ENCODE measurements at places on chromosomes 3 and 15.

GRCh38 chr3:129481766-129482332 is 41.8 kb downstream of the IFT122 start:
- peak; percentile 63 for DNase-seq

- no peak for DNase-seq
Measured at GRCh38 chr3:194100856-194101390, 35.0 kb upstream of the HES1 start.

DNA sequence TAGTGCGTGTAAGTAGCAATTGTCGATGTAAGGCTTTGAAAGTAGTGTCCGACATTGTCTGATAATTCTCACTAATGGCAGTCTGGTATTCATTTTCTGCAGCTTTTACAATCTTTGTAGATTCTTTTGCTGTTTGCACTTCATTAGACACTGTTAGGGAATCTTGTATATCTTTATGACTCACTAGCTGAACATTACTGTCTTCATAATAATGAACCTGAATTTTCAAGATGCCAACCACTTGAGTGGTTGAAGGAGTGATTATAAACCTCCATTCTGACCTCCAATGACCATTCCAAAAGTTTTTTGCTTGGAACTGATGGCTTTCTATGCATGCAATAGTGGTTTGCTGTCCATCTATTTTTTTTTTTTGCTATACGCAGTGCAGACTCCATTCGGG is 76.4 kb upstream of the MFGE8 start:
- no peak for DNase-seq

DNA sequence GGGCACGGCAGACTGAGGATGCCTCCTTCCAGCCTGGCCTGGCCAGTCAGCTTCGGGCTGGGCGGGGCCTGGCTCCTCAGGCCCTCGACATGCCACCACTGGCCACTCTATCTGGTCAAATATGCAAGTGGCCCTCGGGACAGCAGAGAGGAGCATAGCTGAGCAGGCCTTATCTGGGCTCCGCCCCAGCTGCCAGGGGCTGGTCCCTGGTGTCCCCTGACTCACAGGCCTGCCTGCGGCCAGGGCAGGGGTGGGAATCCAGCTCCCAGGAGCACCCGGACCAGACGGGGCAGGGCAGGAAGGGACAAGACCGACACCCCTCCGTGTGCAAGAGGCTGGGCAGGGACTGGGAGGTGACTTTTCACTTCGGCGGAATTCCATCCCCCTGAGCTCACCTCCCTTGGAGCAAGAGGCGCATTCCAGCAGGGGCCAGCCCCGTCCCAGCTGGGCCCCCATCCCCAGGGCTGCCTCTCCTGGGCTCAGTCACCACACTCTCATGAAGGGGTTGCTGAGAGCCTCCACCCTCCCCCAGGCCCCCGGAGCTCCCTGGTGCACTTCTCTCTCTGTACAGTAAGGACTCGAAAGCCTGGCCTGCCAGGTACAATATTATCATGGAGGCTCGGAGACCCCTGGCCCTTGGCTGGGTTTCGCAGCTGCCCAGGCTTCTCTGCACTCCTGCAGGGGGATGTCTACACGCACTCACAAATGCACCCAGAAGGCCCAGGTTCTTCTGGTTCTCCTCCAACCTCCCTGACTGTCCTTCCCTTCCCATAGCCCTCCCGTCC is 29.5 kb downstream of the WNT7A start:
- no peak for DNase-seq

DNA sequence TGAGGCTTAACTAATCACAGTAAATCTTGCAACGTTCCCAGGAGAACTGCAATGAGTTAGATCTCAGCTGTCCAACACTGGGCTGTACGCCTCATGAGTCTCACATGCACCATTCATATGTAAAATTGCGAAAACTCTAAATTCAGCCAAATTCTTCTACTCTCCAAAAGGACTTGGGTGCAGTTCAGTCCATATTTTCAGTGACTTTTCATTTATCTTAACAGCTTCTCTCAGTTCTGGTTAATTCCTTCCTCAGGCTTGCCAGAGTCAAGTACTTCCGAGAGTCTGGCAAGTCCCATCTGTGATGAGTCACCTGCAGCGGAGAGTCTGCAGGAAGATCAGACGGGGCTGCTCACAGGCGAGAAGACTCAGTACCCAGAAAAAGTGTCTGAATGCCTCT is 11.5 kb downstream of the CCDC80 start:
- DNase-seq: peak; percentile 93

- no peak for DNase-seq
Measured at GRCh38 chr3:67998281-67998680, 343.9 kb upstream of the SUCLG2 start.

DNA sequence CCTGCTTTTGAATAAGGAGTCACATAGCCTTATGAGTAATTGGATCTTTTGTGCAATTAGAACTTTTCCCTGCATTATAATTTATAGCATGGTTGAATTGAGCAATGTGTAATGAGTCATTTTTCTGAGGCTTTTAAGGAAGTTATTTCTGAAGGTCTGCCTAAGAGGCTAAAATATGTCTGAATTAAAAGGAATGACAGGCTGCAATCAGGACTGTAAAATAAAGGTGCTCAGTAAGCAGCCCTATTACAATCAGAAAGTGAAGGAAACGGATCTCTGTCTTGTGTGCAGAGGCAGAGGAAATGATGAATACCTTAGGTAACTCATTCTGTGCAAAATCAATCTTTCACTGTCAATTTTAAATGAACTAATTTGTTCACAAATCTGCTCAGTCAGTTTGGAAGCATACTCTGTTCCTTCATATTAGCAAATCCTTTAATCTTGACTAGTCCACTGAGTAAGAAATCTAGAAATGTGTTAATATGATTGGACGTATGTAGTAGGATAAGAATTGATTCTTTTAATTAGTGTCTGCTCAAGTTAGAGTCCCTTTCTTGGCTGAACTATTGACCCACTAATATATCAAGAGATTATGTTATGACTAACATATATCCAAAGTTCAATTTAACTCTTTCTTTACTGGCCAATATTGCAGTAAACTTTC is 290.1 kb downstream of the ZIC1 start:
- DNase-seq: no peak

- DNase-seq: no peak
Measured at GRCh38 chr3:87269723-87270122, 6.7 kb downstream of the POU1F1 start.
